ENCODE measurements at places on chromosomes 6 and 20.

DNA sequence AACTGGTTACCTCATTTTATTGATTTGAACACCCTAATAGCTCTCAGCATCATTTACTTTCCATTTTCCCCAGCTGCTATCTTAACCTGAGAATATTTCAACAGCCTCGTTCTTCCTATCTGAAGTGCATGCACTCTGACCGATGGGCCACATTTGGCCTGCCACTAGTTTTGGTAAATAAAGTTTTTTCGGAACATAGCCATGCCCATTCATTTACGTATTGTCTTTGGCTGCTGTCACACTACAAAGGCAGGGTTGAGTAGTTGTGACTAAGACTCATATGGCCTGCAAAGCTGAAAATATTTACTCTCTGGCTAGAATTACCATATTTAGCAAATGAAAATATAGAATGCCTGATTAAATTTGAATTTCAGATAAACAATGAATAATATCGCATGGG, 10.8 kb downstream of the ADGRF4 start:
- DNase-seq = no peak

DNA sequence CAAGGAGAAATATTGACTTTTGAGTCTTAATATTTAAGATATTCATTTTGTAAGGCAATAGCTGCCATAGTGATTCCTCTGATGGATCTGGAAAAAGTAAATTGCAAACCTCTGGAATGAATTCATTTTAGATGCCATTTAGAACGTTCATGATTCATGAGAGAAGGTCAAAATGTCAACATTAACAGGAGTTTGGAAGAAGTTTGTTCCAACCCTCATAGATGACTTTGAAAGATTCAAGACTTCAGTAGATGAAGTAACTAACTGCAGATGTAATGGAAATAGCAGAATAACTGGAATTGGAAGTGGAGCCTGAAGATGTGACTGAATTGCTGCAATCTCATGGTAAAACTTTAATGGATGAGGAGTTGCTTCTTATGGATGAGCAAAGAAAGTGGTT, 100.9 kb upstream of the CCN2 start:
- DNase-seq = no peak

GRCh38 chr6:144824018-144824417, 538.9 kb downstream of the UTRN start:
- DNase-seq = no peak

DNA sequence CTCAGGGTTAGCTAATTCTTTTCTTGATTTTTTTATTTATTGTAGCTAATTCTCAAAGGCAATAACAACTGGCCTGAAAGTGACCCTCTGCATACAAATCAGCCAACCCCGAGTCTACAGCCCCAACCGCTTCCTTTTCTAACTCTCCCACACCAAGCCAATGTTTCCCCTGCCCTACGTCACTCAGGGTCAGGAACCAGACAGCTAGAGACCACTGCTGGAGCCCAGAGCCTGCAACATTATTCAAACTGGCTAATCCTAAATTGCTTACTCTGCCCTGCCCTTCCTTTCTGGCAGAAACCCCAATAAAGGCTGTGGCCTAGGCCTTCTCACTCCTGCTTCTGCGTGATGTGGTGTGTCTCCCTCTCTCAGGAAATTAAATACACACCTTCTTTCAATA, 320.7 kb downstream of the CBLN4 start:
- no peak for DNase-seq

DNA sequence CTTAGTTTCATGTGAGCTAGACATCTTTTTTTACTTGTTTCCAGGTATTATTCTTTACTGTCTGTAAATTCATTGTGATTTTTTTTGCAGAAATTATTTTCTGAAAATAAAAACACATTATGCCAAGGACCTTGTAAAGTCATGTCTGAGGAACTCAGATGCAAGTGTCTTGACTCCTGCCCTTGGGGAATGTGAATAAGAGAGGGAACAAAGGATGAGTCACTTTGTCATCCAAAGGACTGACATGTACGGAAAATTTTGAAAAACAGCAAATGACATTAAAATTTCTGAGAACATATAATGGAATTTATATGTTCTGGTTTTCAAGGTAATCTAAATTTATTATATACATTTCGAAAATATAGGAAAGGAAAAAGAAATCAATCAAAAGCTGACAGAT, 660.4 kb downstream of the CD109 start:
- no peak for DNase-seq

DNA sequence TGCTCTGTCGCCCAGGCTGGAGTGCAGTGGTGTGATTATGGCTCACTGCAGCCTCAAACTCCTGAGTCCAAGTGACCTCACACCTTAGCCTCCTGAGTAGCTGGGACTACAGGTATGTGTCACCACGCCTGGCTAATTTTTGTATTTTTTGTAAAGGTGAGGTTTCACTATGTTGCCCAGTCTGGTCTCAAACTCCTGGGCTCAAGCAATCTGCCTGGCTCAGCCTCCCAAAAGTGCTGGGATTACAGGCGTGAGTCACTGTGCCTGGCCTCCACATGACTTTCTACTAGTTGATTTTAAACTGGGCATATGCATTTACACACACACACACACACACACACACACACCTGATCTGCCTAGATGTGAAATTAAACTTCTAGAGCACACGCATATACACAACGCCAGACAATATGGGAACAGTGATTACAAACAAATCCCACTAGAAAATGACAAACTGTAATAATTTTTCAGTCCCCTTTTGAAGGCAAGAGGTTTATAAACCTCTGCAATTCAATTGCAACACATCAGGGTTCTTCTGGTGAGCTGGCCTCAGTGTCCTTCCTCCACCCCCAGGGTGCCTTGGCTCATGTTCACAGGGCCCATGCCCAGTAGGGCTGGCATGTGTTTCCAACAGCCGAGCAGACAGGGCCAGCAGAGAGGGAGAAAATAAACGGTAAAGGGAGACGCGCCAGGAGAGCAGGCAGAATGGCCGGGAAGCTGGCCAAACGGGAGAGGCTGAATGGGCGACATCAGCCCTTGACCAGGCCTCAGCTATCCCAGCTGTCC, 31.2 kb downstream of the PARD6B start:
- no peak for DNase-seq

DNA sequence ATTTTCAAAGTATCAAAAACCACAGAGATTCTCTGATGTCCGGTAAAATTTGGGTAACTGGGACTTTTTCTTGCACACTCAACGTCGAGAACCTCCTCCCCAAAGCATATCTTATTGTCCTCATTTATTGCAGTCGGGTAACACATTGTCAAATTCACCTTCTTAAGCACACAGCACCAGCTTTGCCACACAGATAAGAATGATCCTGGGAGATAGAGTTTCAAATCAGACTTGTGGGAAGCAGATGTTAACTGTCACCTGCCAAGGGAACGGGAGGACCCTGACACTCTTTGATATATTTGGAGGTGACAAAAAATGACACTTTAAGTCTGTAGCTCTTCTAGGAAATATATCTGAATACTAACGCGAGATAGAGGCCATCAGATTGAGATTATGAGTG, 282.1 kb upstream of the BMP2 start:
- DNase-seq = no peak

DNA sequence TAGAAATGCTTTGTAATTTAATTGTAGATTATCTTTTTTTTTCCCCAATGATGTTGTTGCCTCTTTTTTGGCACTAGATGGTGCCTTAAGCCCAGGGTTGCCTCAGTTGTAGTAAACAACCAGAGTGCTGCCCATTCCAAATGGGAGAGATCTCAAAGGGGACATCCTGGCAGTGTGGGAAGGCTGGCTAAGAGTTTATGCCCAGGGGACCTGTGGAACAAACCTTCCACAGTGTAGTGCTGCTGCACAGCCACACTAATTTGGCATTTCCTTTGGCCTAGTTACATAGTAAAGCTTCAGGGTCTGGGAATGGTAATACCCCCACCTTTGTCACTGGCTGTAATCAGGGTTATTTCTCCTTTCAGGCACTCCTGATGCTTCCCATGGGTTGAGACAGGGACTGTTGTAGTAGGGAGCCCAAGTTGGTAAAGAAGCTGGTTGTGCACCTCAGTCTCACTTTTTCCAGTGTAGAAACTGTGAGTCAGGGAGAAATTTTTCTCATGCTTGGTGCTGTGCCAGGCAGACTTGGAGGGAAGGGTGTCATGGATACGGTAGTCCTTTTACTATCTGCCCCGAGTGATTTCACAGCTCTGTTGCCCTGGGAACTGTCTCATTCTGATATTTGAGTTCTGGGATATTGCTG, 177.8 kb upstream of the ECI2 start:
- DNase-seq = no peak

DNA sequence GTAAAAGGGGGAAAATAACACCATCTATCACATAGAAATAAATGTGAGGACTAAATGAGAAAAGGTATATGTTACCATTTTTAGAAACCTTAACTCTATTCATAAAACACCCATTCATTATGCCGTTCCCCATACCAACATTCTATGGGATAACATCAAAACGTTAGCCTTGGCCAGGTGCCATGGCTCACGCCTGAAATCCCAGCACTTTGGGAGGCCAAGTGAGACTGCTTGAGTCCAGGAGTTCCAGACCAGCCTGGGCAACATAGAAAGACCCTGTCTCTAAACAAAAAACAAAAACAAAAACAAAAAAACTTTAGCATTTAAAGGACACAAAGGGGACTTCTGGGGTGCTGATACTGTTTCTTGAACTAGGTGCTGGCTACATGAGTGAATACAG, 1.3 kb downstream of the PIGU start:
- DNase-seq = no peak

DNA sequence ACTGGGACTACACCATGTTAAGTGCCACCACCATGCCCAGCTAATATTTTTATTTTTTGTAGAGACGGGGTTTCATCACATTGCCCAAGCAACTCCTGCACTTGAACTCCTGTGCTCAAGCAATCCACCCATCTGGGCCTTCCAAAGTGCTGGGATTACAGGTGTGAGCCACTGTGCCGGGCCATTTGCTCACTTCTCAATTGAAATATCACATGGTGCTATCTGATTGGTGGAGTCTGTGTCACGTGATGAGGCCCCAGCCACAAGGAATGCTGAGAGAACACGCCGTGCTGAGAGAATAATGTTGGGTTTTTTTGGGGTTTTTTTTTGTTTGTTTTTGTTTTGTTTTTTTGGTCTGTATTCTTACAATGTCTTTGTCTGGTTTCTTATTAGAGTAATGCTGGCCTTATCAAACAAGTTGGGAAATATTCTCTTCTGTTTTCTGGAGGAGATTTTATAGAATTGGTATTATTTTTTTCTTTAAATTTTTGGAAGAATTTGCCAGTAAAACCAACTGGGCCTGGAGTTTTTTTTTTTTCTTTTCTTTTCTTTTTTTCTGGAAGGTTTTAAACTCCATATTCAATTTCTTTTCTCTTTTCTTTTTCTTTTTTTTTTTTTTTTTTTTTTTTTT, 183.2 kb upstream of the KCNG1 start:
- DNase-seq = no peak

- DNase-seq = no peak
These were observed 113.6 kb upstream of the MAN1A1 start for GRCh38 chr6:119463081-119463626.

DNA sequence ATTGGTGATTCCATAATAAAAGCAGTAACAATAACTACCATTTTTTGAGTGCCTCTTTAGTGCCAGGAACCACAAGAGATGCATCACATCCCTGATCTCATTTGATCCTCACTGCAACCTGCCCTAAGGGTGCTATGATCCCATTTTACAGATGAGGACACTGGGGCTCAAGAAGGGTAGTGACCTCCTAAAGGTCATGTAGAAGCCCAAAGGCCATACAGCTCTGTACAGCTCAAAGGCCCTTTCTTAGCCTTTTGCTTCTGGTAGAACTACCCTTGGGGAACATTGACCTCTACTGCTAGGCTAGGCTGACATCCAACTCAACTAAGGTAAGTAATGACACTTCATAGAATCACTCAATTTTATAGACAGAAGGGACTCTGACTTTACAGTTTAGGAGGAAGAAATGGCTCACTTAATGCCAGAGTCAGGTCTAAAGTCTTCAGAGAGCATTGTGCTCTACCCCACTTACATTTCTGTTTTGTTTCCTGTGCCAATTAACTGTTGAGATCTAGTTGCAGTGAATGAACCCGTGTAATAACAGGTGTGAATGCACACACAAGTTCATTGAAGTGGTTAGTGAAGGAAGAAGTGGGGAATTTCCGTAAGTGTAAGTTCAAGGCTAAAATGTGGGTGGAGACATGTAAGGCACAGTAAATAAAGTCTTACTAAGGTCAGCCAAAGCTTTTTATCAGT, 10.7 kb downstream of the SLC9A8 start:
- no peak for DNase-seq

GRCh38 chr6:116648156-116648555, 20.4 kb downstream of the ZUP1 start:
- DNase-seq = no peak

GRCh38 chr6:104332364-104332763, 527.4 kb downstream of the HACE1 start:
- DNase-seq = no peak

- no peak for DNase-seq
These were observed 95.8 kb downstream of the CCDC170 start for GRCh38 chr6:151589667-151590066.

GRCh38 chr20:36200451-36200850, 35.8 kb upstream of the AAR2 start:
- DNase-seq = no peak

GRCh38 chr20:48155268-48155667, 370.0 kb upstream of the SULF2 start:
- DNase-seq = no peak

DNA sequence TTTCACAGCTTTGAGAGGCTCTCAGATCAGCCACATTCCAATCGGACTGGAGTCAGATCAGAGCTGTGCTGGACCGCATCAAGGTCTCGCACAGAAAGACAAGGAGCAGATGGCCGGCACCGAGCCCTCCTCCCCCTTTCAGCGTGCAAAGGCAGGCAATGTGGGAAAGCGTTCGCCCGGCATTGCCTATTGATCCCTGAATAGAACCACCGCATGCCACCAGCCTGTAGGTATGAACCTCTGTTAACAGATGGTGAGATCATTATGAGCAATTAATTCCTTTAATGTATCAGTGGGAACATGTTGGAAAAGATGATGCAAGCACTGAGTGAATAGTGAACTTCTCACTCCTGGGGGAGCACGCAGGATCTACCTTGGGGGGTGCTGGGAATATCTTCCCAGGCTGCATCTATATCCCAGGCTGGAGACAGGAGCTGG, 117.5 kb upstream of the ID4 start:
- no peak for DNase-seq

DNA sequence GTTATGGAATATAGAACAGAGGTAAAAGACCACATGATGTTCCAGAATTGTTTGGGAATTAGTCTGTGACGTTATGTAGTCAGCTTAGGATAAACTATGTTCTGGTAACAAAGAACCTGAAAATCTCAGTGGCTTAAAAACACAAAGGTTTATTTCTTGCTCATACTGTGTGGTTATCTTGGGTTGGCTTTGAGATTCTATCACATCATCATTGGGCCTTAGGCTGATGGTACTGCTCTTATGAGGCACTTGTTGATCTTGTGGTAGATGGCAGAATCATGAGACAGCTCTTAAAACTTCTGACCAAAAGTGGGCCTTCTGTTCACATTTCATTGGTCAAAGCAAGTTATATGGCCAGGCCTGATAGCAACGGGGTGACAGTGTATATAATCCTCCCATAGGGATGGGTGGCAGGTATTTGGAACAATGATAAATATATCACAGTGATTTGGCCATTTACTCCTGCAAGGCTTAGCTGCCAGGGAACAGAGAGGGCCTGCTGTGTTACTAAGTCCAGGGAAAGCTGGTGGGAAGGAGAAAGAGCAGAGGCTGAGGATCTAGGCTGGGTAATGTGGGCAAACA, 13.5 kb downstream of the DHX35 start:
- DNase-seq = no peak

GRCh38 chr6:55819811-55820210, 55.6 kb downstream of the BMP5 start:
- no peak for DNase-seq
